ENCODE measurements at places on chromosomes 16 and 17.
A peak's percentile ranks its signal among the peaks of the same experiment; 100 is the strongest.

GRCh38 chr16:74577882-74578366 lies 29.0 kb downstream of the GLG1 start:
- DNase-seq: peak; percentile 55

- DNase-seq: no peak
Measured at GRCh38 chr17:70956726-70957125, 787.4 kb downstream of the KCNJ2 start.

DNA sequence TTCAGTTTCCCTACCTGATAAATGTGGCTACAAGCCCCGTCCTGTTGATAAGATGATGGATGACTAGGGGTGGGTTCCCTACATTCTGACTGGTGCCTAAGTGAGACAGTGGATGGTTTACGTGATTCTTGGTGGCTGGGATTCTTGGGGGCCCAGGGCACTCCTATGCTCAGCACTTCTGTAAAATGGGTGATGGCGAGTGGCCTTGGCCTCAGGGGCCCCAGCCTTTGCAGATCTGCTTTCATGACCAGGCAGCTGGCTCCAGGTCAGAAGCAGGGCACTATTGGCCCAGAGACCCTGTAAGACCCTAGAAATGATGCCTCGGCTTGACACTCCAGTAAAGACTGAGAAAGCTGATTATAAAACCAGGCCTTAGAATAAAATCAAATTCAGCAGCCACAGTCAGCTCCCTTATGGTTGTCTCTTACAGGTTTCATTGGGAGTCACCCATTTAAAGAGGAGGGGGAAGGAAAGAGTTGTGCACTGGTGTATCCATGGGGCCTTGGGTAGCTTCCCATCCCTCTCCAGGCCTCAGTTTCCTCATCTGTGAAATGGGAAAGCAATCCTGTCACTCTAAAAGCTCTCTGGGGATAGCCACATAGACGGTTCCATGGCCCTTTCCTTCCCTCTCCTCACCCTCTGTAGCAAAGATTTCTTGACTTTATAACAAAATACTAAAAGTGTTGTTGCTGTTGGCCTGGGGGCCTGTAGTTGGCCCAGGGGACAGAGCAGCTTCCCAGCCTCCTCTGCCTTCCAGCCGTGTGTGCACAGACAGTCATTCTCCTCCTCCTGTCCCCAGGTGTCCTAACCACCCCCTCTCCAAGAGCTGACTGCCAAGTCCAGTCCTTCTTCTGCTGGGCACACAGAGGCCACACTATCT lies 1.2 kb downstream of the SNX20 start:
- DNase-seq: no peak

DNA sequence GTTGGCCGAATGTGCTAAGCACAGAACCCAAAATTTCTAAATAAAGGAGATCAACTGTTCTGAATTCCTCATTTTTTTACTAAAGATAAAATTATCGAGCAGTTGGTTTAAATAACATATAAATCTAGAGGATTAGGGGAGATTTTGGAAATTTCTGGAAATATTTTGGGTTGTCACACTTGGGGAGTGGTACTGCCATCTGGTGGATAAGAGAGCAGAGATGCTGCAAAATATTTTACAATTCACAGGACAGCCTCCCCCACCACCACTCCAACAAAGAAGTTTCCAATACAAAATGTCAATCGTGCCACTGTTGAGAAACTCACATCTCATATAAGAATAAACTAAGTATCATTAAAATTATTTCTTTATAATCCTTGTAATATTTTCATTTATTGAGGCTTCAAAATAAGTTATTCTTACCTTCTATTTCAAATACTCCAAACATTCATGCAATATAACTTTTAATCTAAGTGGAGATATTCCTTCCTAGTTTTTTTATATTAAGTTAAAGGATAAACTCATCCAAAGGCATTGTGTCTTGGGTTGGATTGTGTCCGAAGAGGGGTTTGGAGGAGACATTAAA lies 17.0 kb upstream of the ABCA8 start:
- no peak for DNase-seq

DNA sequence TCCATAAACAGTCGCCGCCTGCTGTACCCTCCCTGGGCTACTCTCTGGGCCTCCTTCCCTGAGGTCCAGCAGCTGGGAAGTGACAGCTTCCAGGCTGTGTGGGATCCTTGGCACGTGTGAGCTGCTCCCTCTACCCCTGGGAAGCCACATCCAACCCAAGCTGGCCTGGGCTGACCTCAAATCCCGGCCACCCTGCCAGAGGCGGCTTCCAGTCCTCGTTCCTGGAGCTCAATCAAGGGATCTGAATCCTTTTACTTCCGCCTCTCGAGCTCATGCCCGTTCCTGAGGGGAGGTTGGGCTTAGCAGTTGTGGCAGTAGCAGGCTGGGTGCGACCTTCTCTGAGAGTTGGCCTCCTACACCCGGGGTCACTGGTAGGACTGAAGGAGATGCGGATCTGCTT lies 82.5 kb downstream of the NETO2 start:
- DNase-seq: no peak
